ENCODE measurements at places on chromosomes 11 and 22.

GRCh38 chr11:936199-936598, 10.5 kb downstream of the AP2A2 start:
- DNase-seq: no peak

DNA sequence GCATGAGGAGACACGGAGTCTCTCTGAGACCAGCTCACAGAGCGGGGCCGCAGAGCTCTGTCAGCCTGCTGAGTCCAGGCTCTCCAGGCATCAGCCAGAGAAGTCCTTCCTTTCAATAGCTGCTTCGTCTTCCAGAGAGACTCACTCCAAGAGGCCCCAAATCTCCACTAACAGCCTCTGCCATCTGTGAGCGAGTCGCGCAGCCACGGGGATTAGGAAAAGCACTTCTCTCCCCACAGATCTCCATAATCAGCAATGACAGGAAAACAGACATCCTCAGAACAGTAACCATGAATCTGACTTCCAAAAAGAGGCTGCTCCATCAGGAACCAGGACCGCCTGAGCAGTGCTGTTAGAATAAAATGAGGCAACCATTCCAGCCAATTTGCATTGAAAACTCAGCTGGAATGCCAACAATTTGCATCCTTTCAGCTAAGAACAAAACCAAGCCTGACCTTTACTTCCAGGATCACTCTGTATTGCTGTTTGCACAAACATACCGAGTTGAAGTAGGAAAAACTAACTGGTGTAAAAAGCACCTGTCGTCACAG, 65.4 kb downstream of the SMCO4 start:
- DNase-seq: no peak

- DNase-seq: no peak
Observed at GRCh38 chr11:95050595-95051202, 1.5 kb downstream of the KDM4F start.

- DNase-seq: no peak
Observed at GRCh38 chr11:68827733-68828132, 14.0 kb downstream of the CPT1A start.

- no peak for DNase-seq
Observed at GRCh38 chr11:7514099-7514591, 346 bp downstream of the PPFIBP2 start.

DNA sequence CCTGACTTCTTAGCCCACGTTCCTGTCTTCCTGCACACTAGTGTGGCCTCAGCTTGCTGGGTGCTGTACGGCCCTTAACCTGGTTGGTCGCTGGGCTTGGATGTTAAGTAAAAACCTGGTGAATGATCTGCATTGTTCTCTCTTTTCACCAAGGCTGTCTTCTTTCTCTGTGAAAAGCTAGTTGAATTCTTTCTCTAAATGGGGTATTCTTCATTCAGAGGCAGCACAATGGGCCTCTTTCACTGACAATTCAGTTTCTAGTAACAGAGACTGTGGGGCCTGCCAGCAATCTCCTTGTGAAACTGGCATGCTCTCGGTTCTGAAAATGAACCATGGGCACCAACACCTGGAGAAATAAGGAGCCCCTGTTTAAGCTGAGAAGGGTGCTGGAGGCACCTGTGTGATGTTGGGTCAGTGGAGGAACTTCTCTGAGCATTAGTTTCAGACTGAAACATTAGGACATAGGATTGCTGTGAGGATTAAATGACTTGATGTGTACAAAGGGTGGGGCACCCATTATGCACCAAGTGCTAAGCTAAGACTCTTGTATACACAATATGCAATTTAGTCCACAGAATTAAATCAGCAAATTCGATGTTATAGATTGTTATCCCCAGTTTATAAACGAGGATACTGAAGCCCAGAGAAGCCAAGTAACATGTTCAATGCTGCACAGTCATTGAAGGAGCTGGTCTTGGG, 33.1 kb upstream of the ELF5 start:
- DNase-seq: no peak

DNA sequence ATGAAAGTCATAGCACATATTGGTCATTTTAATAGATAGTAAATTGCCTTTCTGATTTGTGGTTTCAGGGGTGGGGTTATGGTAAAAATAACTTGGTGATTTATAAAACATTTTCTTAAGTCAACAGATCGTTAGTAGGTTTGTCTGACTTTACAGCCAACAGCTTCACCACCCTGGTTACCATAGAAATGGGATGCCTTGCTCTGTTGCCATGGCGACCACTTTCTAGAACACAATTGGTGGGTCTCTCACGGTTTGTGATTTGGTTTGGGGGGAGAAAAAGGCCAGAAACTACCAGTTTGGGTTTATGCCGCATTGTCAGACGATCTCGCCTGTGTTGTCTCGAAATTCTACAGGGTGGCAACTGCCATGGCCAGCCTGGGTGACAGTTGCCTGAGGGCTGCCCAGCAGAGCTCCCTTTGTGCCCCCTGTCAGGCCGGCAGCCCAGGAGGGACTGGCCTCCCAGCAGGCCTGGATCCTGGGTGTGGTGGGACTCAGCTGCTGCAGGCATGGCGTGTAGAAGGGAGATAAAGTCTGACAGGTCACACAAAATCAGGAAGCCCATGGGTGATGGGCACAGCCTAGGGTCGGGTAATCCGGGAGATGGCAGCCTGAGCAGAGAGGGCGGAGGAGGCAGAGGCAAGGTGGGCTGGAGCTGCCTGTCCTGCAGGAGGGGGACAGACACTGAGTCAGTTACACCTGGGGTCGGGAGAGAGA, 30.9 kb downstream of the KCNC1 start:
- DNase-seq: peak; percentile 49

GRCh38 chr11:30504468-30504867, 81.7 kb downstream of the MPPED2 start:
- DNase-seq: no peak

GRCh38 chr11:65114538-65115171, 2.8 kb downstream of the ZNHIT2 start:
- no peak for DNase-seq

- DNase-seq: no peak
Observed at GRCh38 chr22:34784056-34784455, 281.9 kb upstream of the ISX start.

GRCh38 chr11:12416552-12416951, 39.2 kb downstream of the PARVA start:
- DNase-seq: no peak

GRCh38 chr11:46743693-46744339, 24.8 kb downstream of the F2 start:
- no peak for DNase-seq

DNA sequence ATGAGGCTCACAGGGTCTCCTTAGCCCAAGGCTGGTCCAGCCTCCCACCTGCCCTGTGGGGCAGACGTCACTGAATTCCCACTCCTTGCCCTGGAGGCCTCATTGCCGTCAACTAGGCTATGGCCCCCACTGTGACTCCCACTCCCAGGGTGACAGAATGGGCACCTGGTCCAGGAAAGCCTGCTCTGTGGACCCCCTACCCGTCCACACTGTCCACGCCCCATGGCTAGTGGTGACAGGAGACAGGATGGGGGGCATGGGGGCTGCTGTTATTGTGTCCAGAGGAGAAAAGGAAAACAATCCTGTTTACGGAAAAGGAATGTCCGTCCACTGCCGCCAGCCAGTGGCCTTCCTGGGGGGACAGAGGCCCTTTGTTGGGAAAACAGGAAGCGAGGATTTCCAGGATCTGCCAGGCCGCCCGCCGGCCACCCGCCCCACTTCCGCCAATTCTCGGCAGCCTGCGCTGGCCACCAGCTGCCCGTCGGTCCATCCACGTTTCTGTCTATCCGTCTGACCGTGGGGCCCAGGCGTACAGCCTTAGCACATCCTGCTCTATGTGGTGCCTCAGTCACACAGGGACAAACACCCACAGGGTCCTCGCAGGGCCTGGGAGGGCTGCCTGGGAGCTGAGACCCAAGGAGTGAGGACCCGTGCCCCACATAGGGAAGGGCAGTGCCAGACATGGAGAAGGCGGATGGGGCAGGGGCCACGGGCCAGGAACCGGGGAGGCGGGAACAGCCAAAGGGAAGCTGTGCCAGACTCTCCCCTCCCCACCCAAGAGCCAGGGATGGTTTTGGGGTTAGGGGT, 19.5 kb downstream of the CRELD2 start:
- DNase-seq: no peak

DNA sequence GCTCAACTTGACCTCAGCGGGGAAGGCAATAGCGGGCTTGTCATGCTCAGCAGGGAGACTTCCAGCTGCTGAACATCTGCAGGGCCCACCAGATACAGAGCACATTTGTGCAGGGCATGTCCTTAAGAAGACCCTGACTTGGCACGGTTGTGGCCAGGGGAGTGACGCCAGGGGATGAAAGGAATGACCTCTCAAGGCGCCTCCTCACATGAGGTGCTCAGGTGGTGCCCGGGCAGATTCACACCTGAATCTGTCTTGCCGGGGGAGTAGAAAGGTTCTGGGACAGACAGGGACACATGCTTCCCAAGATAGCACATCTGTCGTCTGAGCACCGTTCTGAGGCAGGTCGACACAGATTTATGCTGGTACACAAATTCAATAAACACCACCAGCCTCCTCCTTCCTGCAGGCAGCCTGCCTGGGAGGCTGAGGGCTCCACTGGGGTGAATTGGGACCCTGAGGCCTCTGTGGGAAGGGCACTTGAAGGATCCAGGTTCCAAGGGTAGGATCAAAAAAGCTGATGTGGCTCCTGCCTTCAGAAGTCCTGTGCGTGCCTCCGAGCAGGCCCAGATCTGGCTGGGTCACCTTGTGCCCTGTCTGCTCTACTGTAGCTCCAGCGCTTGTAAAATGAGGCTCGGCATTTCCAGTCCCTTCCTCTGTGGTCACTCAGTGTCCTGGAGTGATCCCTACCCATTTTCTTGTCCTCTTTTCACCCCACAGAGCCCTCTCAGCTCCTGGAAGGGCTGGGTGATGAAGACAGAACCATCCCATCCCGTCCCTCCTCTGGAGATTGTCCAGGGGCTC, 49.6 kb upstream of the NECTIN1 start:
- no peak for DNase-seq

GRCh38 chr22:28105413-28105812, 186.4 kb upstream of the PITPNB start:
- no peak for DNase-seq

DNA sequence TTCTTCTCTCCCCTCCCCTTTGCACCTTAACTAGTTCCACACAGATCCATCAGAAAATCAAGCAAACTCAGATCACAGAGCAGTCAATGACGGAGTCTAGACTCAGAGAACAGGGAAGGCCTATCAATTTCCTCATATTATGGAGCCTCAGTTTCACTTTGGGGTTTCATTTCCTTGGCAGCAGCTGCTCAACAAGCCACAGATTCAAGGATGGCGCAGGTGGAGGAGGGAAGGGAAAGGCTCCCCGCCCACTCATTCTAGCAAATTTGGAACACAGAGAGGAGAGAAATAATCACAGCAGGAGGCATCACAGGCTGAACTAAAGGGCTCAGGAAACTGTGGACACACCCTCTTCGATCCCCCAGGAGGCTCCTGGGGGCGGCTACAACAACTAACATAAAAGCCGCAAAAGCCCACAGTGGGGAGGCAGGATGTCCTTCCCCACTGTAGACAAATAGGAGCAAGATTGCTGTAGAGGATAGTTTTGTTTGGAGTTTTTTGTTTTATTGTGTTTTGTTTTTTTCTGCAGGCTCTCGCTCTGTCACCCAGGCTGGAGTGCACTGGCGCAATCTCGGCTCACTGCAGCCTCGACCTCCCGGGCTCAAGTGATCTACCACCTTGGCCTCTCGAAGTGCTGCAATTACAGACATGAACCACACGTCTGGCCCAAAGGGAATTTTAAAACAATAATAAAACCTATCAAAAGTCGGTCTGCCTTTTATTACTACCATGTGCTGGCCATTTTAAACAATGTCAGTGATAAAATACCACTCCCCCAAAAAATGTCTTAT, 3.4 kb downstream of the PLAAT3 start:
- DNase-seq: peak; percentile 9

GRCh38 chr22:23305922-23306374, 125.6 kb downstream of the BCR start:
- peak; percentile 53 for DNase-seq

DNA sequence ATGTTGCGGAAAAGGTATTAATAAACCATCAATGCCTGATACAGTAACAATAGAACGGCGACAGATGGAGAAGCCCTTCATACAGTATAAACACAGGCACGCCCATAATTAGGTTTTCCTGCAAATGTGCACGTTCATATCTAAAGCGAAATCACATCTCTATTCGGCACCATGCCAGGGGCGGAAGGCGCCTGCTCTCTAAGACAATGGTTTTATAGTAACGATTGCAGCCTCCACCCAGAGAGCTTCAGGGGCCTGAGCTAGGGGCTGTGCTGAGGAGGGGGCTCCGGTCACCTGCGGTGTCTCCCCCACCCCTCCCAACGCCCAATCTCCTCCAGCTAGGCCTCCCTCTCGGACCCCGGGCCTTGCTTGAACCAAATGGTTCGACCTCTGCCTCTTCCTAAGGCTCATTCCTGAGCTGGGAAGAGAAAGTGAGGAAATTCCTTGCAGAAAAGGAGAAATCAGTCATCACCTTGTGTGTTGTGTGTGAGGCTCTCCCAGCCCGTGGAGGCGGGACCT, 9.6 kb downstream of the KRTAP5-5 start:
- DNase-seq: no peak

DNA sequence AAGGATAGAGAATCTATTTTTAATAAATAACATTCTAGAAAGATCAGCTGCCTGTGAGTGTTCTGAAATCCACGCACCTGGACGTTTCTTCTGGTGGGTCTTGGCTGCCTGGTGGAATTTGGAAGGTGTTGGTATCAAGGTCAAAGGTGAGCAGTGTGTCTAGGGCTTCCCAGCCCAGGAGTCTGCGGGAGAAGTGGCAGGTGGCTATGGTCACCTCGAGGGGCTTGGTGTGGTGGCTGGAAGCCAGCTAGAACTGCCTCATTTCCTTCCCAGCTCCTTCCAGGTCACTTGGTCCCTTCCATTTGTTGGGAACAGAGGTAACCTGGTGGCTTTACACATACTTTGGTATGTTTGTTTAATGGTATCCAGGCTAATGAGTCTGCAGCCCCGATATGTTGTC, 41.4 kb downstream of the NAT10 start:
- no peak for DNase-seq

DNA sequence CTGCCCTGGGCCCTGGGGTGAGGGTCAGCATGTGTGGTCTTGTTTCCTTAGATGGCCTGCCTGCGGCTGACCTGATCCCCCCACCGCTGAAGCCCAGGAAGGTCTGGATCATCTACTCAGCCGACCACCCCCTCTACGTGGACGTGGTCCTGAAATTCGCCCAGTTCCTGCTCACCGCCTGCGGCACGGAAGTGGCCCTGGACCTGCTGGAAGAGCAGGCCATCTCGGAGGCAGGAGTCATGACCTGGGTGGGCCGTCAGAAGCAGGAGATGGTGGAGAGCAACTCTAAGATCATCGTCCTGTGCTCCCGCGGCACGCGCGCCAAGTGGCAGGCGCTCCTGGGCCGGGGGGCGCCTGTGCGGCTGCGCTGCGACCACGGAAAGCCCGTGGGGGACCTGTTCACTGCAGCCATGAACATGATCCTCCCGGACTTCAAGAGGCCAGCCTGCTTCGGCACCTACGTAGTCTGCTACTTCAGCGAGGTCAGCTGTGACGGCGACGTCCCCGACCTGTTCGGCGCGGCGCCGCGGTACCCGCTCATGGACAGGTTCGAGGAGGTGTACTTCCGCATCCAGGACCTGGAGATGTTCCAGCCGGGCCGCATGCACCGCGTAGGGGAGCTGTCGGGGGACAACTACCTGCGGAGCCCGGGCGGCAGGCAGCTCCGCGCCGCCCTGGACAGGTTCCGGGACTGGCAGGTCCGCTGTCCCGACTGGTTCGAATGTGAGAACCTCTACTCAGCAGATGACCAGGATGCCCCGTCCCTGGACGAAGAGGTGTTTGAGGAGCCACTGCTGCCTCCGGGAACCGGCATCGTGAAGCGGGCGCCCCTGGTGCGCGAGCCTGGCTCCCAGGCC, 12.7 kb downstream of the TMEM121B start:
- no peak for DNase-seq

- DNase-seq: peak; percentile 13
Observed at GRCh38 chr11:78298291-78298771, 109.6 kb downstream of the USP35 start.

- DNase-seq: peak; percentile 20
Observed at GRCh38 chr11:70415642-70416395, 17.5 kb downstream of the CTTN start.

Measured in astrocyte (in vitro differentiated cells and primary cell).